ENCODE measurements at places on chromosomes 13 and 19.

DNA sequence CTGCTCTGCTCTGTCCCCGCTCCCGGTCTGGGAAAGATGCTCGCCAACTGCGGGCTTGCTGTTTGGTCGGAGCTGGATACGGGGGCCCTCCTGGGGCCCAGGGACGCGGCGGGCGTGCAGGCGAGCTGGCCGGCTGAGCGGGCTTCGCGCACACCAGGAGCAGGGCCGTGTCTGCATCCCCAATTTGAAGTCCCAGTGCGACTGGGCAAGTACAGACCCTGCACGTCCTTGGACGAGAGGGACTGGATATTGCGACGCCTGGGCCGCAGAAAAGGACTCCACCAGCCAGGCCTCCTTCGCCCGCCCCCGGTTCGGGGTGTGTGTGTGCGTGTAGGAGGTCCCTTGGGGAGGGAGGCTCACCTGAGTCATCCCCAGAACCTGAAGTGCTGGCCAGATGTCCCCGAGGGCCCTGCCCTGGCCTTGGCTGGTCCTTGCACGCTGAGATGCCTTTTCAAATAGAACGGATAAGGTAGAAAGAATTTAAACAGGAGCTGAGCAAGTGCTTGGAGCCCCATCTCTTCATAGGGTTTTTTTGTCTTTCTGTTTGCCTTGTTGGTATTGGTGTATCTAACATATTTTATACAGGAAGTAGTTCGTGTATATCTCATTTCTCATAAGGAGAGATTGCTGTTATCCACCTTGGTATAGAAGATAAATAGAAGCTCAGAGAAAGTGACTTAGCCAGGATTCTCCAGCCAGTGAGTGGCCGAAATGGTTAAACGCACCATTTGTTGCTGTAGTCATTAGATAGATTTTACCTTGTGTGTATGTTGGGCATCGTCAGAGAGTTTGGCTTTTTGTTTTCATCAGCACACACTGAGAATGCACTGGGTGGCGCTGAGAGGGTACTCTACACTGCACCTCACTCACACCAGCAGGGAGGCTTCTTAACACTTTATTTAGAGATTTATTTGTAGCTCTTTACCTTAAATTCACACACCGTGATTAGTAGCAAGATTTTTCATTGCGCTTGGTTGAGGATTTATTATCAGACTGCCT lies 1.1 kb downstream of the NAXD start:
- no peak for DNase-seq

- DNase-seq, result no peak
These were observed 2.4 kb upstream of the FPR1 start for GRCh38 chr19:51754109-51754508.

DNA sequence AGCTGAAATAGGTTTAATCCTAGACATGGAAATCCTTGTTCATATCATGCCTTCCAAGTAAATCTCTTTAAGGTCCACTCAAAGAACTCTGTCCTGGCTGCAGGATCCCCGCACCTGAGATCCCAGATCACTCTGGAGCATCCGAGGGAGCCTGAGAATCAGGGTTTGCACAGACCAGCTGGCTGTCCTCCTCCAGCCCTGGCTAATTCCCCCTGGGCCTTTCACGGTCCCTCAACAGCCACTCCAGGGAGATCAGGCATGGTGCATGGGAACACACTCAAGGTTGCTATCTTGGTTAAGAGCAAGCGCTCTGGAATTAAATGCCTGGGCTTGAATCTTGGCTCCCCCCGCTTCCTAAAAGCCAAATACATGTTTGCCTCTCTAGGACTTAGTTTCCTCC lies 130.8 kb downstream of the IRS2 start:
- DNase-seq, result peak; percentile 49

- no peak for DNase-seq
These were observed at the start of gene ZNF677 for GRCh38 chr19:53254411-53255341. ZNF677 (minus strand) TSS chr19:53254873; CDS start chr19:53251550, 3,323 bp downstream.
